Esophagus muscularis mucosa (tissue), 4 donors: ENCODE measurements at places on chromosomes 11 and 22. TPM values are rescaled to one million over a fixed set of nuclear protein-coding genes. Genes with fewer than 3 reads are reported as not detected.

Gene DEPDC7
- 2.0 TPM for total RNA-seq

Gene RAC2
- 4.1 TPM for total RNA-seq

Gene CALCA
- not detected for total RNA-seq

Gene KCNJ11
- 0.66 TPM for total RNA-seq

Gene PRAME
- not detected for total RNA-seq

Gene CHRNA10
- 1.7 TPM for total RNA-seq

Gene NAV2
- 21.9 TPM for total RNA-seq

DNA sequence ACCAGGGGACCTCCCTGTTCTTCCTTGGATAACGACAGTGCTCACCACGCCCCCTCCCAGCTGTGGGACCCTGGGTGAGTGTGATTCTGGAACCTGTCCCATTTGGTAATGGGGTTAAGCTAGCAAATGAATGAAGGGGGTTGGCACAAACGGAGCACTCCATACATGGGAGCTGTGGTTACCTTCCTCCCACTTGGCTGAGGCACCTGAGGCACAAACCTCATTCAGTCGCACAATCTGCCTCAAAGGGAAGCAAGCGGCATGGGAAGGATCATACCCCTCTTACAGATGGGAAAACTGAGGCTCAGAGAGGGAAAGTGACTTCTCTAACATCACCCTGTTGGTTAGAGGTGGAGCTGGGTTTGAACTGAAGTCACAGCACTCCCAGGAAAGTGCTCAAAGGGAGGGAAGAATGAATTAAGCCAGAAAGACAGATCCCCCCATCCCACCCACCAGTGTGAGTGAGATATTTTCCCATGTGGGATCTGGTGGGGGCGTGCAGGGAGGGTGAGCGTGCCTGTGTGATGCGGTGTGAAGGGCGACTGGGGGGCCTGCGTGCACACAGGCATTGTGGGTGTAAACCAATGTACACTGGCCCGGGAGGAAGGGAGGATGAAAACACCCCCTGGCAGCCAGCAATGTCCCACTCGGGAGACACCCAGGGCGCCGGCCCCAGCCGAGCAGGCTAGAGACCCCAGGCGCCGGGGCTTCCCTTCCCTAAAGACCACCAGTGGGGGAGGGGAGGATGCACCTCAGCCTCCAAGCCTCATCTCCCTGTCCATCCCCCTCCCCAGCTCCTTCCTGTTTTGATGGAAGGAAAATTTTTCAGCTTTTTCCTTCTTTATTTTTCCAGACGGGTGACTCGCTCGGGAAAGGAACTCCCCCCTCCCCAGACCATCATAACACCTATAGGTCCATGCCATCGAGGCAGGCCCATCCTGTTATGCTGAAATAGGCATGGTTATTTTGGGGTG, 8.0 kb upstream of the PDGFB start:
- DNase-seq = no peak

GRCh38 chr11:104668797-104669463, 229.3 kb downstream of the CASP12 start:
- DNase-seq = no peak

- no peak for DNase-seq
Measured at GRCh38 chr11:47886096-47886495, 37.9 kb upstream of the NUP160 start.

GRCh38 chr22:35467681-35468434, 67.9 kb downstream of the MCM5 start:
- DNase-seq = no peak

DNA sequence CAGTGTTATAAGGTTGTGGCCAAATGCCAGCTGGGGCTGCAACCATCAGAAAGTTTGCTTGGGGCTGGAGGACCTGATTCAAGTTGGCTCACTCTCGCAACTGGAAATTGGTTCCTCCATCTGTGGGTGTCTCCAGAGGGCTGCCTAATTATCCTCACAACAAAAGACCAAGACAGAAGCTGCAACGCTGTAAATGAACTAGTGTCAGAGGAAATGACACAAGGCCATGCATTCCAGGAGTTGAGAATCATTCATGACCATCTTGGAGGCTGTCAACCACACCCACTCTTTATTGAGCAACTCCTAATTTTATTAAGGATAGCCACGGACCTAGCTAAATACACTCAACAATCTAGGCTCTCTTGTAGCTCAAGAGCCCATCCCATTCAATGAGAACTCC, 1060.8 kb downstream of the OPCML start:
- peak; percentile 70 for DNase-seq

DNA sequence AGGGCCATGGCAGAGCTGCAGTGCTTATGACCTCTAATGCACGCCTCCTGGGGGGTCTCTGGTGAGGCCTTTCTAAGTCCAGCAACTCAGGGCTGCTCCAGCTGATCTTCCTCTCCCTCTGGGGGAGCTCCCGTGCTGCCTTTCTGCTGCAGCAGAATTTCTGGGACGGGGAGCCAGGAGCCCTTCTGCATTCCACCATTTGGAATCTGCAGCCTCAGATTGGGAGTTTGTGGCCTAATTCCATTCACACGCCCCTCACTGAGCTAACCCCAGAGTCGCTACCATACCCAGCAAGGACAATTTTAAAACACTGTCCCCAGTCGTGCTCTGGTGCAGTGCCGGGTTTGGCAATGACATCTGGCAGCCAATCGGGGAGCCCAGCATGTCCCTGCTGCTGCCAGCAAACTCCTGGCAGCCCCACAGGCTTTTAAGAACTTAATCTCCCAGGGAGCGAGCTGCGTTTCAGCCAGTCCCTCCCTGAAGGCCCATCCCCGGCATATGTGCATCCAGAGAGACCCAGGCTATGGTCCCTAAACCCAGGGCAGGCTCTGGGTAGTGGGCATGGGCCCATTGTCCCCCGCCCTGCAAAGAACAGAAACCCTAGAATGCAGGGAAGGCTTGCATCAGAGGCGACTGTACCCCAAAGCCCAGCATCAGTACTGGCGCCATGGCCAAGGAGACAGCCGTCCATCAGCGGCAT, 4.7 kb downstream of the SHANK2 start:
- DNase-seq = no peak

DNA sequence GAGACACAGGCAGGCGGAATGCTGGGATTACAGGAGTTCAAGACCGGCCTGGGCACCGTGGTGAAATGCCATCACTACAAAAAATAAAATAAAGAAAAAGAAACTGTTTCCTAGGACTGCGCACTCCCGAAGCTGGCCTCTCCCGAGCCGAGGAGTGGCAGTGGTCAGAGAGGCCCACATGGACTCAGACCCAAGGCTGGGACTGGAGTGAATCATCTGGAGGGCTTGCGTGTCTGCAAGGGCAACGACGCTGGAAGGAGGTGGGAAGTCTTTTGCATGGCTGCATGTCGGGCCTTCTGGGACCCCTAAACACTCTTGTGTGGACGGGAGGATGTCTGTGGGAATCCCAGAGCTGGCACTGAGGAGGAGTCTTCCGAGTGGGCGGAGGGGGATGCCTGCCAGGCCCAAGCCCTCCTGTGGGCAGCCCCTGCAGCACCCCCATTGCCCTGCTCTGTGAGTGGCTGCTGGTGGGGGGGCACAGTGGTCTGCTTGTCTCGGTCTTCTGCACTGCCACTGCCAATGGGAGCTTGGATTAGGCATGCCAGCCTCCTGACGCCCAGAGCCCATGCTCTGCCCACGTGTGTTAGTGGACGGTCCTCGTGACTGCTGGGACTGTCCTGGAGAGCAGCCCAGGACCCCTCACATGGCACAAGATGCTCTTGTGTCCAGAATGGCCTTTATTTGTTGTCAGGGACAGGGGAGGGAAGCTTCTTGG, 1.8 kb upstream of the AP2A2 start:
- DNase-seq = no peak

DNA sequence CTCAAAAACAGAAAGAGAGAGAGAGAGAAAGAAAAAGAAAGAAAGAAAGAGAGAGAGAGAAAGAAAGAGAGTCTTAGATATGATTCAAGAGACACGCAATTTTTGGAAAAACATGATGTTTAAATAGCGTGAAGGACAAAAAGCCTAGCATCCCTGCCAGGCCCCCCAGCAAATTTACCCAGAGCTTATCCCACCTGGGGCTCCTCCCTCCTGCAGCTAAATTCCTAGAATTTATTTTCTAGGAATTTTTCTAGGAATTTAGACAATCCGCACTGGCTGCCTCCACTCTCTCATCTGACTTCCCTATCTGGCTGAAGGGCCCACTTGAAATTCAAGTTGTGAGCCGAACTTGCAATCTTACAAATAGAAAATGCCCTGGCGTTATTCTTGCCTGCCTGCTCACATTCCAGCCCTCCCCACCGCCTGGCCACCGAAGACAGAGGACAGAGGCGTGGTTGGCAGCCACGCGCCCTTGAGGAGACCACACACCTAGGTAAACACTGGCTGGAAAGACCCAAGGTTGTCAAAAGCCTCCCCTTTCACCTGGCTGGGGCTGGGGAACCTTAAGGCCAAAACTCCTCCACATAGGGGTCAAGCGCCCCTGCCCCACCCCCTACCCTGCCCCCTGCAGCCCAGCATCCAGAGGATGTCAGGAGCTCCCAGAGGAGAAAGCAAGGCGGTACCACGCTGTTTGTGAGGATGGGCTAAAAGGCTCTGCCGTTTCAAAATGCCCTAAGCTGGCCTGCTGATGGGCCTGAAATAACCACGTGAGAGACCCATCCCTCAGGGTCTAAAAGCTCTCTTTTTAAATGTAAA, 42.2 kb downstream of the AHNAK start:
- DNase-seq = no peak

DNA sequence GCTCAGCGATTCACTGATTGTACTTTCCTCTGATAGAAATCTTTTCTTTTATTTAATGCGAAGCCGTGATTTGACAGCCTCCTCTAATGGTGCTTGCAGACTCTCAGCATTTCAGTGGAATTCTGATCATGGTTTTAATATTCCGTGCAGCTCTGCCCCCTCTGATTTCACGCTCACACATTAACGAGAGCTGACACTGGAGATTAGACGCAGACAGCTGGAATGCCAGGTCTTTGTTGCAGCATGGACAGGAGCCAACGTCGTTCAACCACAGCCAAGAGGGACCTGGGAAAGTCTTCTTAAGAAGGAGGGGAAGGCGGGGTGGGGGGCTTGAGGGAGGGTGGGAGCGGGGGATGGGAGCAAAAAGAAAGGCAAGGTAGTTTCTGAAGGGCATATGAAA, 186.4 kb downstream of the BLID start:
- DNase-seq = peak; percentile 90
